ENCODE measurements at places on chromosomes 7 and 10. TPM values are rescaled to one million over a fixed set of nuclear protein-coding genes. Genes with fewer than 3 reads are reported as not detected.

GRCh38 chr7:102469972-102470825 is 5.4 kb downstream of the LRWD1 start:
- DNase-seq = peak; percentile 88

DNA sequence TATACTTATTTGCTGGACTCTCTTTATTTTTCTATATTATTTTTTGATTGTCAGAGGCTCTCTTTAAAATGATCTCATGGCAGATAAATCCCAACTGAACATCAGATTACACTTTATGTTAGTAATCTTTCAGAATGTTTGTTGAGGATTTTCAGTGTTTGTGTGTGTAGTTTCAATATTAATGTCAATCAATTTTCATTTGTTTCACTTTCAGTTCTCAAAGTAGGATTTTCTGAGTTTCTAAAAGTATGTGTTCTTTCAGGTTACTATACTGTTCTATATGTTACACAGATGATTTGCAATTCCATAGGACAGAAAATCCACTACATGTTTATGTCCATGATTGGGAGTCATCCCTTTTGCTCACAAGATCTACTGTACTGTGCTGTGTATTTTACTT is 311.9 kb upstream of the POT1 start:
- no peak for DNase-seq

- no peak for DNase-seq
Measured at GRCh38 chr10:35259769-35260397, 76.4 kb upstream of the CCNY start.

- DNase-seq = no peak
Measured at GRCh38 chr7:146728611-146729010, 612.0 kb downstream of the CNTNAP2 start.

DNA sequence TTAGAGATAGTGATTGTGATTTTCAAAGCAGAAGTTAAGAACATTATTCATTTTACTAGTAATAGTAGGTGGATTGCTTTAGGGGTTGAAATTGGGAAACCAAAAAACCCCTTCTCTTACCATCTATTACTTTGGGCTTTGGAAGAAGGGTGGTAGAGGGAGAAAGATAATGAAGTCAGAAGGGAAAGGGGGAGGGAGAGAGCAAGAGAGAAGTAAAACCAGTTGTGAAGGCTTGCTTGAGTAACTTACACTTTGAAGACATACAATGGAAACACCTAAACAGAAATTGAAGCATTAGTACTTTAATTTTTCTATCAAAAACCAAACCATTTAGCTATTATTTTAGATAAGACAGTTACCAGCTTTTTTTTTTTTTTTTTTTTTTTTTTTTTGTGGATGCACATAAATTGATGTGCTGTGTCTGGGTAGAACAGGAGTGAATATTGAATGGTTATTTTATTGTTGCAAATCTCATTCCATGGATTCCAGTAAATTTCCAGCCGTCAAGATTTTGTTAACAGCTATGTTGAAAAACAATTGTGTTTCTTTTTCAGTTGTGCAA is 5.5 kb downstream of the PRKAR2B start:
- no peak for DNase-seq

DNA sequence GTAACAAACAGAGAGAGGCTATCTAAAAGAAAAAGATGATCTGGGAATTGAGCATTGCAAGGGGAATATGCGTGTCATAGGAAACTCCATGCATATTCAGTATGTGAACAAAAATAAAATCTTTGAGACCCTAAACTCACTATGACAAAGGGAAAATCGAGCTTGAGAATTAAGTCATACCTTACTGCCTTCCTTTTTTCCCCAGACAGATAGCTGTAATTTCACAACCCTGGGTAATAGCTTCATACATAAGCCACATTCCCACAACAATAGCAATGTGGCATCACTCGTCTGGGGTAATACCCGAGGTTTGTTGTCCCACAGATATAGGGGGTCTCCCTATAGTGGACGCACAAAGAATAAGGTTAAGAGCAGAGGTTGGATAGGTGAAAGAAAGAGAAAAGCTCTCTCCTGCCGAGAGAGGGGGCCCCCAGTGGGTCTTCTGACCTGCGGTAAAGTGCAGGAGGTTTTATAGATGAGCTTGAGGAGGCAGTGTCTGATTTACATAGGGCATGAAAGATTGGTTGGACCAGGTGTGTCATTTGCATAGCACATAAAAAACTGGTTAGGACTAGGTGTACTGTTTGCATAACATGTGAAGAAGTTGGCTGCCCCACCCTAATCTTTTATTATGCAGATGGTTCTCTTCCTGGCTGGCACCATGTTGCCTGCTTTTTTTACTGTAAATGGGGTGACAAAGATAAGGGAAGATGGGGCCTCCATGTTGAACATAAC is 11.6 kb downstream of the CYP3A43 start:
- peak; percentile 40 for DNase-seq

GRCh38 chr7:140200061-140200989 is 23.5 kb upstream of the KDM7A start:
- DNase-seq = peak; percentile 57

- DNase-seq = no peak
Measured at GRCh38 chr7:114860206-114860605, 61.7 kb upstream of the MDFIC start.

- no peak for DNase-seq
Measured at GRCh38 chr10:61456095-61456789, 3.1 kb upstream of the TMEM26 start.

- DNase-seq = no peak
Measured at GRCh38 chr10:75845176-75845947, 413.9 kb downstream of the LRMDA start.

DNA sequence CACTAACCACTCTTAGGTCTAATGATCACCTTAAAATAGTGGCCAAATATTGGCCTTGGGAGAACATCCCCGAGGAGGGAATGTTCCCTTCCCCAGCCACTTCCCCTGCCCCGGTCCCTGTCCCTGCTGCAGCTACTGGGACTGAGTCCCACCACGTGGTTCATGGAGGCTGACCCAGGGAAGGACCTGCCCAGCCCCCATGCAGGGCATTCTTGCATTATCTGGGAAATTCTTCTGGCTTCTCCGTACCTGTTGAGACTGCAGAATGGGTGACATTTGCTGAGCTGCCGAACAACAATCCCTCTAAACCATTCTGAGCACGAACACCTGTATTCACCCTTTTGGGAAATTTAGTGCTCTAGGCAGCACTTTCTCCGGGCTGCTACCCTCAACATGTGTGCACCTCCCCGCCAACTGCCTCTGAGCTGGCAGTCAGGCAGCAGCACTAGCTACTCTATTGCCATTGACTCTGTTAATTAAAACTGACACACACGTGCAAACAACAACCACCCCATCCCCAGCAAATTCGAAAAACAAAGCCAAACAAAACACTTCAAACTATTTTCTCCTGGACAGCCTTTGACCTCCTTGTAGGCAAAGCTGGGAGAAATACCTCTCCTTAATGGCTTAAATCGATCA is 567.4 kb upstream of the MKI67 start:
- DNase-seq = no peak

GRCh38 chr7:23645822-23646221 is 34.2 kb upstream of the FAM221A start:
- no peak for DNase-seq

GRCh38 chr7:123075838-123076467 is 80.5 kb upstream of the TAS2R16 start:
- no peak for DNase-seq

- no peak for DNase-seq
Measured at GRCh38 chr7:153675131-153675530, 377.1 kb upstream of the DPP6 start.

DNA sequence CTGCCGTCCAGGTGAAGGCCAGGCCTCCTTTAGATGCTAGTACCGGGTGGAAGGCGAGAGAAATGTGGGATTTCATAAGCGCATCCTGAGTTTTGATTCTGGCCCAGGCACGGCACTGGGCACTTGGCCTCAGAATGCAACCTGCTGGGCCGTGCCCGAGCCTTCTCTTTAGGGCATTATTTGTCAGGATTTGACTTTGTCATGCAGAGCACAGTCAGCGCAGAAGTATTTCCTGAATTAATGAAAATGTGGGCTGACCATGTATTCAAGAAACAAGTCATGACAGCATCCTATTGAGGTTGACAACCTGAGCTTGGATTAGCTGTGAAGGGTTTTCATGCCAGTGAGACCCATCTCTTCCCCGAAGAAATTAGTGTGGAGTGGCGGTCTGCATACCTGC is 34.4 kb downstream of the RCC1L start:
- no peak for DNase-seq

DNA sequence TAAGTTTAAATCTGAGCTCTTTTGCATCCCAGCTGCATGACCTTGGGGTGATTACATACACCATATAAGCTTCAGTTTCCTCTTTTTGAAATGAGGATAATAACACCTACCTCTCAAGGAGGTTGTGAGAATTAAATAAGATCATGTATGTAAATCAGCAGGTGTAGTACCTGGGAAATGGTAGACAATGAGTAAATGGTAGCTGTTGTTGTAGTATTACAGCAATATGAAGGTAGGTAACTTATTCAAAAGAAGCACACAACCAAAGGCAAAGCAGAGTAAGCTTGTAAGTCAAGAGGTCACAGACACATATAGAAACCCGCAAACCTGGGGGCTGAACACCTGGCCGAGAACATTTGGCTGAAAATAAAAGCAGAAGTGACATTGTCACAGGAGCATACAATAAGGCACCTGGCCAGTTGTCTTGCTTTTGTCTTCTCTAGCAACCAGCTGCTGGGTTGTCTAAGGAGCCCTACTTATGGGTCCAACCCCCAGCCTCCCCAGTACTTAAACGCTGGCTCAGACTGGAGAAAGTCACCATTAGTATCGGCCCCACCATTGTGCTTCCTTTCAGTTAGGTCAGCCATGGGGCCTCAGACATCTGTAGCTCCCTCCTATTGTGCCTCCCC is 203.6 kb upstream of the MKLN1 start:
- peak; percentile 63 for DNase-seq

- DNase-seq = no peak
Measured at GRCh38 chr7:82313269-82313668, 130.3 kb downstream of the CACNA2D1 start.

CEP41 gene
- total RNA-seq = 4.8 TPM

AKR1E2 gene
- total RNA-seq = 3.8 TPM

ATRNL1 gene
- 13.5 TPM for total RNA-seq

RBP3 gene
- not detected for total RNA-seq

SLC35G1 gene
- total RNA-seq = 7.4 TPM

VWA2 gene
- not detected for total RNA-seq

ZP3 gene
- total RNA-seq = not detected

MBL2 gene
- not detected for total RNA-seq

ACHE gene
- total RNA-seq = 3.8 TPM

AKR1C2 gene
- 43.0 TPM for total RNA-seq

RSPH10B2 gene
- total RNA-seq = not detected

UPF2 gene
- total RNA-seq = 16.5 TPM

MRC1 gene
- total RNA-seq = 9.0 TPM

TRPV5 gene
- total RNA-seq = not detected

SPDYE3 gene
- total RNA-seq = not detected

RBP4 gene
- total RNA-seq = 18.0 TPM
